ENCODE measurements at places on chromosomes 4 and X.

DNA sequence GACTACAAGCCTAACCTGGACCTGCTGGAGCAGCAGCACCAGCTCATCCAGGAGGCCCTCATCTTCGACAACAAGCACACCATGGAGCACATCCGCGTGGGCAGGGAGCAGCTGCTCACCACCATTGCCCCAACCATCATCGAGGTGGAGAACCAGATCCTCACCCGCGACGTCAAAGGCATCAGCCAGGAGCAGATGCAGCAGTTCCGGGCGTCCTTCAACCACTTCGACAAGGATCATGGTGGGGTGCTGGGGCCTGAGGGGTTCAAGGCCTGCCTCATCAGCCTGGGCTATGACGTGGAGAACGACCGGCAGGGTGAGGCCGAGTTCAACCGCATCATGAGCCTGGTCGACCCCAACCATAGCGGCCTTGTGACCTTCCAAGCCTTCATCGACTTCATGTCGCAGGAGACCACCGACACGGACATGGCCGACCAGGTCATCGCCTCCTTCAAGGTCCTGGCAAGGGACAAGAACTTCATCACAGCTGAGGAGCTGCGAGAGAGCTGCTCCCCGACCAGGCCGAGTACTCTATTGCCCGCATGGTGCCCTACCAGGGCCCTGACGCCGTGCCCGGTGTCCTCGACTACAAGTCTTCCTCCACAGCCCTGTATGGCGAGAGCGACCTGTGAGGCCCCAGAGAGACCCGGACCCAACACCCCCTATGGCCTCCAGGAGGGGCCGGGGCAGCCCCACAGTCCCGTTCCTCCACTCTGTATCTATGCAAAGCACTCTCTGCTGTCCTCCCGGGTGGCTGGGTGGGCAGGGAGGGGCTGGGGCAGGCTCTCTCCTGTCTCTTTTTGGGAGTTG is 486.2 kb downstream of the TRAM1L1 start:
- no peak for DNase-seq

GRCh38 chr4:7160951-7161440 is 31.3 kb upstream of the SORCS2 start:
- DNase-seq, result no peak

DNA sequence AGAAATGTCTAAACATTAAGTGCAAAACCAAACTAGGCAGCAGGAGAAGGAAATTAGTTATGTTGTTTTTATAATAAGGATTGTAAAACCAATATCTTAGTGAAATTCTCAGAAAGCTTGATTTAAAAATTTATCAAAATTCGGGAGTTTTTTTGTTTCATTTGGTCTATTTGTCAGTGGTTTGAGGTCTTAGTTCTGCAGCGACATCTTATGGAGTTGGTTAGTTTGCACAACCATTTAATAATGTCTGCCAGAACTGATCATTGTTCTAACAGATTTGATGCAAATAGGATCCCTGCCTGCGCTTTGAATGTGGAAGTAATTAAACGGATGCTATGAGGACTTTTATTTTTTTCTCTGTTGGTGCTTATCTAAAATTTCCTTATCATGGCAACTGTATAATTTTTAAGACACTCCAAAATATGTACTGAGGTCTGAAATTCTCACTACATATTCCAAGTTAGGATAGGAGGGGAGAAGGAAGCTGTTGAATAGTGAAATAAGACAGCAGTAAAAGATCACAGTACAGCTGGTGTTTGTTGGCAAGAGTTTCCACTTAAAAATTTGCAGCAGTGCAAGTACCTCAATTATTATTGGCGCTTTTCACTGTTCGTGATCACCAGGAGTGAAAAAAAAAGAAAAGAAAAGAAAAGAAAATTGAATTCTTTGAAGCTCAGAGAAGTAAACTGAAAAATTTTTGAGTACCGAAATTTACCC is 2521.4 kb downstream of the ARAP2 start:
- DNase-seq, result no peak

- DNase-seq, result no peak
Observed at GRCh38 chr4:177728361-177729152, 286.3 kb upstream of the AGA start.

DNA sequence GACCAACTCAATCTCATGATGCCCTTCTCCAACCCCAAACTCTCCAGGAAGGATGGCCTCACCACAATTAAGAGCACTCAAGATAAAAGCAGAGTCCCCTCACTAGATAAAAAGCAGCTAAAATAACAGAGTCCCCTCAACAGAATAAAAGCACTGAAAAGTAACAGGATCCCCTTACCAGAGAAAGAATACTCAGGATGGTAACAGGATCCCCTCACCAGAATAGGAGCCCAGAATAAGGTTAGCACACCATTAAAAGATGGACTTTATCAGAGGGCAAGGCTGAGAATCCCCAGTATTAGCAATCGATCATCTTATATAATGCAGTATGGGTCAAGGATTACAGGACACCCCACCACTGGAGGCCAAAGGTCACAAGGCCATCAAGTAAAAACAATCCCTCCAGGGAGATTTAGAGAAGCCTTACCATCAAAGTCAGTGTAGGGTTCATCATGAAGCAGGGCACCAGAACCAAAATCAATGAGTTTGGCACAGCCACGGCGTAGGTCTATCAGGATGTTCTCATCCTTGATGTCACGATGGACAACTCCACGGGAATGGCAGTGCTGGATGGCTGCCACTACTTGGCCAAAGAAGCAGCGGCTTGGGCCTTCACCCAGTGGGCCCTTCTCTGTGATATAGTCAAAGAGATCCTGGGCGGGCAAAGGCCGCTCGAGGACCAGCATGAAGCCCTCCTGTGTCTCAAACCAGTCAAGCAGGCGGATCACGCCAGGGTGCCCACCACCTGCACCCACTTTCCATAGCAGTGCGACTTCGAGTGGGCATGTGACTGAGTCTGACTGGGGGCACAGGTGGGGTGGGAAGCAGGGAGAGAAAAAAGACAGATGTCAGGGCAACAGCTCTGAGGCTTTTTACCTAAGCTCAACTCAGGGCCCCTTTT is 3.4 kb upstream of the SLC35A2 start:
- DNase-seq, result no peak

DNA sequence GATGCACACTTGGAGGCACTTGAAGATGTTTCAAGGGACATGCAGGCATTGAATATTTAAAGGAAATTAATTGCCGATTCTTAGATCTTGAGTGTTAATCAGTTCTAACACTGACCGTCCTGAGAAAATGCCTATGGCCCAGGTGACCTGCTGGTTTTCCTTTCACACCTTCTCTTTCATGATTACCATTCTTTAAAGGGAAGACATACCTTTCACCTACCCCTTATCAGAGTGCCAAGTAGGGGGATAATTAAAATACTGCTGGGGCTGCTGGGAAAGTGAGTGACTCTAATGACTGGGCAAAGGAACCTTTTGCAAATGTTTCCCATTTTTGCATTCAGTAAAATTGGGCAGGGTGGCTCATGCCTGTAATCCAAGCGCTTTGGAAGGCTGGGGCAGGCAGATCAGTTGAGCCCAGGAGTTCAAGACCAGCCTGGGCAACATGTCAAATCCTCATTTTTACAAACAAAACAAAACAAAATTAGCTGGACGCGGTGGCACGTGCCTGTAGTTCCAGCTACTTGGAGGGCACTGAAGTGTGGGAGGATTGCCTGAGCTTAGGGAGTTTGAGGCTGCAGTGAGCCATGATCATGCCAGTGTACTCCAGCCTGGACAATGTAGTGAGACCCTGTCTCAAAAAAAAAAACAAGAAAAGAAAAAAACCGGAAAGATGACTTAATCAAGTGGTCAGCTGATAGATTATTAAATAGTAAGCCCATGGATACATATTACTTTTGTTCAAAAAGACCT is 44.3 kb downstream of the TMEM131L start:
- no peak for DNase-seq

DNA sequence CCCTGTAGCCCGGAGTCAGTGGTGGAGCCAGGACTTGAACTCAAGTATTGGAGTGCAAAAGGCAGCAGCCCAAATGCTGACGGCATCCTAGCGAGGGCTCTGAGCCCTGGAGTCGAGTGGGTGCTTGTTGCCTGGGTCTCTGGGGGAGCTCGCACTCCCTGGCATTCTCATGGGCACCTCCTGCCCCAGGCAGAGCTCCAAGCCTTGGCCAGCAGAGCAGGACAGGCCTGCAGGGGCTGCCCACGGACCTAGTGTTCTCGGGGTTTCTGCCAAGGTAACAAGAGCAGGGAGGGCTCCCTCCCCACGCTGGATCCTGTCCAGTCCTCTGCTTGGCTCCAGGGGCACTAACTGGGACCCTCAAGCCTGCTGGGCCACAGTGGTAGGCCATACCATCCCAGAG is 17.6 kb upstream of the WFS1 start:
- no peak for DNase-seq

- DNase-seq, result no peak
Observed at GRCh38 chr4:155794589-155795236, 35.9 kb downstream of the GUCY1B1 start.

- DNase-seq, result peak; percentile 20
Observed at GRCh38 chr4:100086766-100087431, 103.4 kb downstream of the DDIT4L start.

DNA sequence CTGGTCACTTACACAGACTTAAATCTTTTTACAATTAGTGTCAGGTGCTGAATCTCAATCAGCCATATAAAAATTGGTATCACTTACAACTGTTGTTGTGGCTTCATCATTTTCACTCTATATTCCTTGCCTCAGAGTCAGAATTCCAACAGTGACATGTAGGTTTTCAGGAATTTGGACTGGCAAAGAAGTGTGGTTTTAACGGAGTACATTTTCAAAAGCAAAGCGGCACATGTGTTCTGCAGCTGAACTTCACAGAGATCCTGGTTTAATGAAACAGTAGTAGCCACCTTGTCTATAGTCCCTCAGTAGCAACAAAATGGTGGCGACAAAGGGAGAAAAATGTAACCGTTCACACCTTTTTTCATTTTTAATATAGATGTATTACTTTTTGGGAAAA is 486.6 kb downstream of the FAT4 start:
- peak; percentile 34 for DNase-seq

GRCh38 chrX:67892401-67892800 is 348.6 kb downstream of the AR start:
- DNase-seq, result no peak

DNA sequence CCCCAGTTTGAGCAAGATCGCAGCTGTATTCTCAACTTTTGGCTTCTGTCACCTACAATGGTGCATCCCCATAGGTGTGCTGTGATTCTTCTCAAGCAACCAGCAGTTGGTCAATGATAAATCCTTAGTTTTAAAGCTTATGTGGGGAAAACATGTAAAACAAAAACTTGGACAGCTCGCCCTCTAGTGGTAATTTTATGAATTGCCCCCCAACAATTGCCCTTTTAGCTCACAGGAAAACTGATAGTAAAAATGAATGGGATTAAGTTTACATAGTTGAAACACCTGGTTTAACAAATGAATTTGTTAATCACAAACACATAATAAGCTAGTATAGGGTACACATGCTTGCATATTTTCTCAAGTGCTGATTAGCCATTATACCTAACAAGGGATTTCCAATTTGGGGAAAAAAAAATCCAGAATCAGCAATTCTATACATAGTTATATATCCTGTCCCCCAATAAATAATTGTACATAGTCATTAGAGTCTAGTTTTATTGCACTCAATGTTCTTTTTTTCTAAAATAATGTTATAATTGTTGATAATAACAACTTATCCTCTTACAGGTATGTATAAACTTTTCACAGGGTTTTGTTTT is 30.1 kb downstream of the TEX13A start:
- no peak for DNase-seq

- DNase-seq, result no peak
Observed at GRCh38 chr4:1403177-1403583, 3.1 kb downstream of the NKX1-1 start.

DNA sequence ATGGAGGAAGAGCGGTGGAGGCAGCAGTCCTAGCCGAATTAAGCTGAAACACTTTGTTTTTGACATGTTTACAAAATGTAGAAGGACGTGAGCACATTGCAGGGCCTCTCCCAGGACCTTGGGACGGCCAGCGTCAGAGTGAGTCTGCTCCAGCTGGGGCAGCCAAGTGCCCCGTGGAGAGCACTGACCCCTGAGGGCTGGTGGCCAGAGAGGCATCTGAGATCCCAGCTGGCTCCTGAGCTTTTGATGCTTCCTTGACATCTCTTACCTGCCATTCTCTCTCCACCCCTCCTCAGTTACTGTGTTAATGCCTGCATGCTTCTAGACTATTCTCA is 24.7 kb downstream of the NAT8L start:
- no peak for DNase-seq

- no peak for DNase-seq
Observed at GRCh38 chr4:153148791-153149190, 55.5 kb upstream of the TRIM2 start.

- DNase-seq, result no peak
Observed at GRCh38 chrX:140661643-140662042, 47.9 kb upstream of the LINC00632 start.

DNA sequence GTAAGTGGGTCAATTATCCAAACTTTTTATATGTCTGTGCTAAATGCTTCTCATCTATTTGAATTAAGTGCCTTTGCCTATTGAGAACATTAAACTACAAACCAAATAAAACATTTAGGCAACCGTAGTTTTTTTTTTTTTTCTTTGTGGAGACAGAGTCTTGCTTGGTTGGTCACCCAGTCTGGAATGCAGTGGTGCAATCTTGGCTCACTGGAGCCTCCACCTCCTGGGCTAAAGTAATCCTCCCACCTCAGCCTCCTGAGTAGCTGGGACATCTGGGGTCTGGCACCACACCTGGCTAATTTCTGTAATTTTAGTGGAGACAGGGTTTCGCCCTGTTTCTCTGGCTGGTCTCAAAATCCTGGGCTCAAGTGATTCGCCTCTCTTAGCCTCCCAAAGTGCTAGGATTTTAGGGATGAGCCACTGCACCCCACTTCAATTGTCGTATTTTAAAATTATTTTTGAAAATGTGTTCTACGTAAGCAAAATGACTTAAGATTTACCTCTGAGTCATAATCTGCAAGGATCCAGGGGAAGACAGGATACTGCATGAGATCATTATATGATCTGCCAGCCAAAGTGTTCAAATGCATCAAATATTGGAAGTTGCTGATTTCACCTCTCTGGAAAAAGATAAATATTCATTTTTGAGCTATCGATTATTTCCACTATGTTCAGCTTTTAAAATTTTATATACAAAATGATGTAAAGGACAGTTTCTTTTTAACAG is 125.6 kb downstream of the CDS1 start:
- DNase-seq, result no peak

DNA sequence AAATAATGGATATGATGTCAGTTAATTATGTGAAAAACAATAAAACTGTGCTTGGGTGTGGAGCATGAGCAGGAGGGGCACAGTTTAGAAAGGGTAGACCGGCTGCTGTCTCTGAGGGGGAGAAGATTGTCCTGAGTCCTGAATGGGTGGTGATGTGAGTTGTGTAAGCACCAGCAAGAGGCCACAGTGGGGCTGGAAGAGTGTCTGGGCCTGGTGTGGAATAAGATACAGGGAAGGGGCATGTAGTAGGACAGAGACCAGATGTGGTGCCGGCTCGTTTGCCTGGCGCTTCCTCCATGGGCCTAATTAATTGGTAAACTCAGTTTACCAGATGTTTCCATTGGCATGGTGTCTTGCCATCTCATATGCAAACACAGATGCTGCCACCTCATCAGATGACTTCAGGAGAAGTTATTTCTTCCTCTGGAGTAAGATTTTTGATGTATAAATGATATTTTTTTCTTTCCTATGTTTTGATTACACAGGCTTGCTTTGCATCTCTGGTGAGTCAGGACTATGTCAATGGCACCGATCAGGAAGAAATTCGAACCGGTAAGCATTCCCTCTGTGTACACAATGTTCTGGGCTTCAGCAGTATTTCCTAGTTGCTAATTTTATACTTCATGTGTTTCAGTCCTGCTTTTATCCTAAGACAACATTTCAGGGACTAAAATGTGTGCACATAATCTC is 5.1 kb downstream of the MED28 start:
- DNase-seq, result no peak

GRCh38 chr4:32560306-32560705 is 1840.1 kb downstream of the PCDH7 start:
- DNase-seq, result peak; percentile 24

GRCh38 chr4:165872461-165873297 is at the start of gene TLL1:
TLL1 (plus strand) TSS chr4:165873237; CDS start chr4:165873905, 668 bp downstream.
- no peak for DNase-seq

Data from fibroblast of skin of left biceps (primary cell).